GM18507 (cell line): ENCODE measurements at places on chromosomes 3 and 15.

GRCh38 chr15:39695793-39696192 is 86.8 kb downstream of the FSIP1 start:
- no peak for DNase-seq

GRCh38 chr3:111690242-111690641 is 95.1 kb upstream of the ZBED2 start:
- DNase-seq = no peak

DNA sequence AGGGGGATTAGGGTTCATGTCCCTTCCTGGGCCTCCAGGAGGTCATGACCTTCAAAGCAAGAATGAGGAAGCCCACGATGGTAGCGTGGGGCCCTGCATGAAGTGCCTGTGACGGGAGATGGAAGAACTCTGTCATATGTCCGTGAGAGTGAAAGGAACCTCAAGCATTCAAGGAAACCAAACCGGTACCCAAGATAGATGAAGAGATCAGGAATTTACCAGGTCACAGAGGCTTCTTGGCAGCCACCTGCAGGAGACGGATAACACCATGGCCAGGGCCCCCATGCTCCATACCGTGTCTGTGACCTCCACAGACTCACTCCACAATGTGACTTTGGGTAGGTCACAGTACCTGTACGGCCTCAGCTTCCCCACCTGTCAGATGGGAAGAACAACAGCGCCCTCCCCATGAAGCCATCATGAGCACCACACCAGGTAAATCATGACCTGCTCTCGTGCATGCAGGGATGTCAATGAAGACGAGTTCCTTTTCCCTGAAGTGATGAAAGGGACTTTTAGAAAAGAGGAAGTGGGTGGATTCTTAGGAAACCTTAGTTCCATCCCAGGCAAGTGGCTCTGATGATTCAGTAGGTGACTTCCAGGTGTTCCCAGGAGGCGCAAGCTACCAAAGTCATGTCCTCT is 23.3 kb upstream of the CYP11A1 start:
- DNase-seq = no peak

DNA sequence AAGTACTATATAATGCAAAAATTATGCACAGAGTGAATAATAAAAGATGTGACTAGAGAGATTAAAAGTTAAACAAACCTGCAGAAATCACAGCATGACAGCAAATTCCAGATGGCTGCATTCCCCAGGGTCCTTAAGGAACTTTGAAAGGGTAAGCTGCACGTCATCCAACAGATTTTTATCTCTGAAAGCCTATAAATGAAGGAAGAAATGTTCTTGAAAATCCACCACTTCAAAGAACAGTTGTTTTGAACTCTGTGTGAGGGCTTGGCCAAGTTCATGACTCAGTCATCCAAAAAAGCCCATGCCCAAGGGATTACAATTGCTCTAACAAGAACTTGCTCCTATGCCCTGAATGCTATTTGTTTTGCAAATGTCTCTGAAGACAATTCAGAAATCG is 603.6 kb downstream of the PLOD2 start:
- DNase-seq = no peak

GRCh38 chr3:153976891-153977554 is 144.2 kb upstream of the ARHGEF26 start:
- no peak for DNase-seq

- DNase-seq = no peak
These were observed 108.4 kb downstream of the MINAR1 start for GRCh38 chr15:79540551-79540950.

GRCh38 chr15:96553451-96553850 is 223.0 kb downstream of the NR2F2 start:
- no peak for DNase-seq

- DNase-seq = no peak
These were observed 25.1 kb upstream of the GOLGA8B start for GRCh38 chr15:34608517-34608916.

DNA sequence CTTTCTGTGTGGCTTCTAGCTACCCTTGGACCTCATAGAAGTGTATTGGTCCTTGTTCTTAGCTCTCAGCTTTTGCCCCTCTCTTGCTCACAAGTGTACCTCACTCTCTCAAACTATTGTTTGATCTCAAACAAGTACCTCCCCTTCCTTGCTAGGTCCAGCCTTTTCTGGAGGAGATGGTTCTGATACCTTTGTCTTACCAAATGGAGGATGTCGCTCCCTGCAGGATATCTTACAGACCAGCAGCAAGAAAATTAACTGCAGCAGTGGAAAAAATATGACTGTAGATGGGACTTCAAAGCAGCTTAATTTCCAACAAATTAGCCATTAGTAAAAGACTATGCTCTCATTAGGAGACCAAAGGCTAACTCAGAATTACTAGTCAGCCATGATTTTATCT is 388.1 kb upstream of the ROBO2 start:
- no peak for DNase-seq

DNA sequence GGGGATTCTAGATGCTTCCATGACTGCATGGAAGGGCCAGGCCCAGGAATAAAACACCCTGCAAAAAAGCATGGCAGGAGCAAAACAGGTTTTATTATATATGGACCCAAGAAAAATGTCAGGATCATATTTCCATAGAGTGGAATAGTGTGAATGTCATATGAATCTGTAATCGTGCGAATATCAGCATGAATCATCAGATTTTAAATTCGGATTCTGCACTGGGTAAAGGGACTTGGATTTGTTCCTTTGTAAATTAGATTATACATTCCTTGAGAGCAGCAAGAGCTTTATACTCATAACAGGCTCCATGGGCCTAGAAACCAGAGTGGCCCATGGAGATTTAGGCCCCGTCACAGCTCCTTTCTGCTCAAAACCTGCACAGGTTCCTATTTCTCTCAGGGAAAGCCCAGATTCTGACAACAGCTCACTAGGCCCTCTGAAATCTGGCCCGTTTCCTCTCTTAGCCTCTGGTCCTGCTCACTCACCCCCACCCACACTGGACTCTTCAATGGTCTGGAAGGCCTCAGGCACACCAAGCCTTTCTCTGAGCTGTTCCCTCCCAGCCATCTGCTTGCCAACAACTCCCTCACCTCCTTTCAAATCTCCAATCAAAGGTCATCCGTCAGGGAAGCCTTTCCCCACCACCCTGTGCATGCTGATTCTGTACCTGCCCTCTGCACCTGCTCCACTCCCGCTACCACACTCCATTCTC is 76.0 kb downstream of the FEM1B start:
- DNase-seq = no peak

- no peak for DNase-seq
These were observed 150.3 kb downstream of the ALCAM start for GRCh38 chr3:105516972-105517371.

GRCh38 chr3:184168363-184169120 is 6.1 kb upstream of the AP2M1 start:
- no peak for DNase-seq

DNA sequence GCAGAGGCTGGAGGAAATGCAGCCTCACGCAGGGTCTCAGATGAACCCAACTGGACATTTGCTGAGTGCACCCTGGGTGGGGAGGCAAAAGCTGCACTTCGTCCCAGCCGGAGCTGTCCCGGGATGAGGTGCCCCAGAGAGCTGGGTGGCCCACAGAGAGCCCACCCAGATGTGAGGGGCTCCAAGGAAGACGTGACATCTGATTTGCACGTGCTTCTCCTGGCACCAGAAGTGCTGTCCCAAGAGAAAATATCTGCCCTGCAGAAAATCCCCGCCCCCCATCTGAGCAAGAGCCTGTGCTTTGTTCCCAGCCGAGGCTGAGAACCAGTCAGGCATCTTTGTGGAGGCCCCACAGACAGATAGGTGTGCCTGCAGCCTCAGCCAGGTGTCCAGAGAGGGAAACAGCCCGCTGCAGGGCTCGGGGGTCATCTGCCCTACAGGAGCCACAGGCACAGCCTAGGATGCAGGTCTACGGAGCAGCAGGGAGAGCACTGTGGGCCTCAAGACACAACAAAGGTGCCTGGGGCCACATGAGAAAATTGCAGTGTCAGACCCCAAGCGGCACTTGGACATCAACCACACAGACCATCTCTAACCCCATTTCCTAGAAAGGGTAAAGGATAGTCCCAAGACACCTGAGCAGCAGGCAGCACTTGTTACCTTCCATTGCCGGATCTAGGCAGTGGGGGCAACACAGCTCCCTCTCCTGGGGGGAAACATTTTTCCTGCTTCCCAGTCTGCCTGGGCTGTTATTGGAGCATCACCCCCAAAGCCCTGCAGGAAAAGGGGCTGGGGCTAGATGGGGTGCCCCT is 5.8 kb downstream of the TMIE start:
- DNase-seq = no peak

- DNase-seq = peak; percentile 33
These were observed 39.7 kb downstream of the NBEAL2 start for GRCh38 chr3:47019201-47019600.

- no peak for DNase-seq
These were observed 72.5 kb upstream of the P3H2 start for GRCh38 chr3:190193210-190193609.

GRCh38 chr3:140762746-140763145 is 84.9 kb downstream of the TRIM42 start:
- DNase-seq = no peak

GRCh38 chr3:20215636-20216035 is 29.6 kb upstream of the SGO1 start:
- DNase-seq = no peak

- DNase-seq = peak; percentile 58
These were observed 19.2 kb upstream of the KPNA1 start for GRCh38 chr3:122533931-122534334.

GRCh38 chr3:43525386-43525785 is 96.4 kb downstream of the ANO10 start:
- no peak for DNase-seq
